ENCODE measurements at places on chromosomes 4 and X. TPM values are rescaled to one million over a fixed set of nuclear protein-coding genes. Genes with fewer than 3 reads are reported as not detected.

ELMOD2 gene
- 55.4 TPM for total RNA-seq

- no peak for DNase-seq
Measured at GRCh38 chr4:40204507-40205258, 7.9 kb downstream of the RHOH start.

NPY1R gene
- 163 TPM for total RNA-seq

- no peak for DNase-seq
Measured at GRCh38 chr4:155819066-155819465, 47.0 kb downstream of the ASIC5 start.

DNA sequence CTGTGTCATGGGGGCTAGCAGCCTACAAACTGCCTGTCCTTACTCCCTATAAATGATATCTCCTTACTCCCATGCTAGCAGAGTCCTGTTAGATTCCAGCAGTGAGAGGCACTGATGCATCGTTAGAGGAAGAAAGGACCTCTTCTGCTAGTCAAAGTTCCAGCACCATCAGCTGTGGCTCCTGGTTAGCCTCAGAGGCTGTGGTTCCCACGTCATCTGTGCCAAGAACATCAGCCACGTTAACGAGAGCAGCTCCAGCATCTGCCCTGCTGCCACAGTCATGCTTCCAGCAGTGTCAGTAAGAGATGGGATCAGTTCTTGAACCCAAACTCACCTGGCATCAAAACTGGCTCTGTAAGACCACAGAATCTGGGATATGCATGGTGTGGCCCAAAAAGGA lies 88.5 kb downstream of the SLC2A9 start:
- DNase-seq: no peak

SSX2 gene
- total RNA-seq: not detected

DNA sequence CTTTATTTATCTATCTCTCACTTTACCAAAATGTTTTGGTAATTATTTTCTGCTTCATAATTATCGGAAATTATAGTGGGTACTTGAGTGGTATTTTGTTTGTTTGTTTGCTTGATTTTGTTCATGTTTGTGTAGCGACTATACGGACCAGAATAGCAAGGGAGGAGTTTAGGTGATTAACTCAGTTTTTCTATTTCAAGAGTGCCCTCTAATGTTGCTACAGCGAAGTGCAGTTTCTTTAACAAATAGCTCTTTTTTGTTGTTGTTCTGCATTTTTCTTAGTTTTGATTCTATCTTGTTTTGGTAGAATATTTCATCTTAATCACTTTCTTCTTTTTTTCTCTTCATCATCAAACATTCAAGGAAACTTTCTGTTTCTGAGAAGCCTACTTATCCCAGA lies 40.8 kb upstream of the QRFPR start:
- DNase-seq: no peak

PLK4 gene
- 11.7 TPM for total RNA-seq

PNMA6F gene
- total RNA-seq: 0.16 TPM

GRCh38 chrX:31232506-31232905 lies 160.7 kb upstream of the FTHL17 start:
- no peak for DNase-seq

GRCh38 chr4:124432500-124432899 lies 280.0 kb downstream of the ANKRD50 start:
- DNase-seq: no peak

ANKRD50 gene
- total RNA-seq: 114 TPM

HTN3 gene
- total RNA-seq: not detected

GRCh38 chrX:9465380-9466123 lies 694 bp downstream of the TBL1X start:
- peak; percentile 1 for DNase-seq

GRCh38 chr4:3530663-3531254 lies 1.5 kb downstream of the LRPAP1 start:
- no peak for DNase-seq

Data from occipital lobe (tissue), 3 donors.